ENCODE measurements at places on chromosomes 11 and 22. TPM values are rescaled to one million over a fixed set of nuclear protein-coding genes. Genes with fewer than 3 reads are reported as not detected.

DNA sequence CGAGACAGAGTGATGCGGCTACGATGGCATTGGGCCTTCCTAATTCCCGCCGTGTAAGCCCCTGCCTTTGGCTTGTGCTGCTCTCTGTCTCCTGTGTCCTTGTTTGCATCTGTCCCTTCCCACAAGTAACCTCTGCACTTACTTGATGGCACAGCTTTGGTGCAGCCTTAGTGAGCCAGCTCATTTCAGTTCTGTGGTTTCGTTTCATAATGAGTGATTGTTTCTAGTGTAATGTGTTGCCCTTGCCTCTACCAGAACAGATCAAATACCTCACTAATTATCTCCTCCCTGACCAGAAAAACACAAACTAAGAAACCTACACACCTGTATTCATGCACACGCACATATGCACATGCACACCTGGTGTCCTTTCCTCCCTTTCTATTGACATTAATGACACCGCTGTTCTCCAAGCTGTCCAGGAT is 58.8 kb downstream of the GRK3 start:
- H3K4me3 ChIP-seq: no peak overlapping the region
- H3K27ac ChIP-seq: no peak overlapping the region
- no peaks in the 10 kb centered on the region for H3K27me3 ChIP-seq
- no peak for DNase-seq

GRCh38 chr11:35105319-35106079 is 33.5 kb upstream of the CD44 start:
- no peak for DNase-seq
- no peaks in the 10 kb centered on the region for H3K36me3 ChIP-seq

DNA sequence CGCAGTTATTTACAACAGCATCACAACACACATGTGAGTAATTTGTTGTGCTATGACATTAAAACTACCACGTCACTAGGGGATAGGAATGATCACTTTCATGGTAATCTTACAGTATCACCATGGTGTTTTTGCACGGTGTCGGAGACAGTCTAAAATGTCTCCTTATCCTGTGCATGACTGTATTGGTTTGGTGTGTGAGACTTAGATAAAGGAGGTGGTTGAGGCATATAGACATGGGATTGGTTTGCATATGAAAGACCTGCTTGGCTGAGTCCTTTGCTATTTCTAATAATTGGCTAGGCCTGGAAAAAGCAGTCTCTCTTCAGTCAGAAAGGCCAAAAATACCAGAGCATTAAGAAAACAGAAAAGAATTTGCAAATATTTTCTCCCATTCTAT is 30.2 kb downstream of the MSANTD4 start:
- H3K27ac ChIP-seq: no peak overlapping the region
- no peaks in the 10 kb centered on the region for H3K36me3 ChIP-seq
- H3K4me1 ChIP-seq: no peaks in the 10 kb centered on the region
- H3K27me3 ChIP-seq: no peaks in the 10 kb centered on the region
- H3K4me3 ChIP-seq: no peak overlapping the region

PGA5 gene
- total RNA-seq: not detected

GRCh38 chr11:46588915-46589314 is 4.9 kb downstream of the AMBRA1 start:
- no peaks in the 10 kb centered on the region for H3K27me3 ChIP-seq
- H3K4me3 ChIP-seq: no peak overlapping the region
- H3K4me1 ChIP-seq: peaks cover 43% of the 10 kb centered on the region
- DNase-seq: no peak
- H3K36me3 ChIP-seq: no peaks in the 10 kb centered on the region
- no peak overlapping the region for H3K27ac ChIP-seq

DNA sequence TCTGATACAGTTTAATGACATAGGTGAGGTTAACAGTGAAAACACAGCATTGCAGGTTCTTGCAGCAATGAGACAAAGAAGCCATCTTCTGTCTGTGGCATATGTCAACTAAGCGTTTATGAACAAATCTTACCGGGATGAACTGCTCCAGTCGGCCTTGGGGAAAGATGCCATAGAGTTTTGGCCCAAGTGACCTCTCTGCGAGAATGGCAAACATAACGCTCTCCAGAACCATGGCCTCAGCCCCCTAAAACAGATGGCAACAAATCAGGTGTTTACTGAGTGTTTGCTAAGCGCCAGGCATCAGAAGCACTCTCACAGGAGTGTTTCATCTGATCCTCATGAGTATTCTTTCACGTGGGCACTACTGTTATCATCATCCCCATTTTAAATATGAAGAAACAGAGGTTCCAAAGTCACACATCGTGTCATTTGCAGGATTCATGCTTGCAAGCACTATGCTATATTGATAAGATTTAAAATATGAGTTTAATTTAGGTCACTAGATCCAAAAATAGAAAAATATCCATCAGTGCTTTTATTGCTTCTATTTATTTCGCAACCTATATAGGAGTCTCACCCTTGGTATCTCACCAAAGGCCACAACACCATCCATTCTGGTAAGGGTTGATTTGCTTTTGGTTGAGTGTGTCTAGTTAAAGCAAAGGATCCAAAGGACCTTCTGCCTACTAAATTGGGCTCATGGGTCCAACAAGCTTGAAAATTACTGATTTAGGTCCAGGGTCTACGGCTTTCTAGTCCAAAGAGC is 35.9 kb downstream of the TCIRG1 start:
- no peaks in the 10 kb centered on the region for H3K27me3 ChIP-seq
- H3K27ac ChIP-seq: no peak overlapping the region
- no peak overlapping the region for H3K4me3 ChIP-seq

DNA sequence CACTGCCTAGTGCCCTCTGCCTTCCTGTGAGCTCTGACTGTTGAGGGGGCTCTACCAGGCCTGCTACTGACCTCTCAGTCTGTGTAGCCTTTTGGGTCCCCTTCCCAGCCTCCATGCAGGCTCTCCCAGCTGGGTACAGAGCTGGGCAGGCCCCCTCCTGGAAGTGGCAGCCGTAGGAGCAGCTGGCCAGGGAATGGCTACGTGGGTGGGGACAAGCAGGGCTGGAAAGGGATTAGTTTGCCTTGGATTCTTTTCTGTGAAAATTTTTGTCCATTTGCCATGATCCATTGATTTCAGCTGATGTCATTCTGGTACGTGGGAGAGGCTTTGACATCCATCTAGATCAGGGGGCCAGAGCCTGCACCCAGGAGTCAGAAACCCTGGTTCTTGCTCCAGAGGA is 23.9 kb upstream of the NECTIN1 start:
- H3K4me3 ChIP-seq: no peak overlapping the region
- H3K36me3 ChIP-seq: no peaks in the 10 kb centered on the region
- peaks cover 28% of the 10 kb centered on the region for H3K27me3 ChIP-seq
- no peak for DNase-seq
- no peaks in the 10 kb centered on the region for H3K4me1 ChIP-seq

DNA sequence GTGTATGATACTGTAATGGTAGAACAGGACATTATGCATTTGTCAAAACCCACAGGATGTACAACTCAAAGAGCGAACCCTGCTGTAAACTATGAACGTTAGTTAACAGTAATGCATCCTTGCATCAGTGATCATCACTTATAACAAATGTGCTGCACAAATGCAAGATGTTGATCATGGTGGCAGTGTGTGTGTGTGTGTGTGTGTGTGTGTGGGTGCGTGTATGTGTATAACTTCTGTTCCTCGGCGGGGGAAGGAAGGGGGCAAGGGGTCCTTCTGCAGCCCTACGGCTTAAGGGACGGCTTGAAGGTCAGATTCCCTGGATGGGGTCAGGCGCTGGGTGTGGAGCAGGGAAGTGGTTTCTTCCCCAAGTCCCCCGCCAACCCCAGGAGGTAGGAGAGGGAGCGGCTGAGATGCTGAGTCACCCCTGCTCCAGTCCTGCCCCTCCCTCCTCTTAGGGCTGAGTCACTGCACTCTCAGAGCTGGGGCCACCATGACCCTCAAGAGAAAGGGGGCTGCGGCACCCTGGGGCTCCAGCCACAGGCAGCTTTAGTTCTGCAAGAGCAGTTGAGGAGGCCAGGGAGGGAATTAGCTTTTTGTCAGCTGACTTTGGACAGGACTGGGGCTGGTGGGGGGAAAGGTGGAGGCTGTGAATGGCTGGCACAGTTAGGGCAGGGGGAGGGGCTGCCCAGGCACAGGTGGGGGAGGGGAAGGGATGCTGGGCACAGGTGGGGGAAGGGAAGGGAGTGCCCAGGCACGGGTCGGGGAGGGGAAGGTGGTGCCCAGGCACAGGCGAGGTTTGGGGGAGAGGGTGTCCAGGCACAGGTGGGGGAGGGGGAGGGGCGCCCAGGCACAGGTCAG is 8.8 kb upstream of the CTSD start:
- H3K27me3 ChIP-seq: no peaks in the 10 kb centered on the region
- no peak overlapping the region for H3K4me3 ChIP-seq

DNA sequence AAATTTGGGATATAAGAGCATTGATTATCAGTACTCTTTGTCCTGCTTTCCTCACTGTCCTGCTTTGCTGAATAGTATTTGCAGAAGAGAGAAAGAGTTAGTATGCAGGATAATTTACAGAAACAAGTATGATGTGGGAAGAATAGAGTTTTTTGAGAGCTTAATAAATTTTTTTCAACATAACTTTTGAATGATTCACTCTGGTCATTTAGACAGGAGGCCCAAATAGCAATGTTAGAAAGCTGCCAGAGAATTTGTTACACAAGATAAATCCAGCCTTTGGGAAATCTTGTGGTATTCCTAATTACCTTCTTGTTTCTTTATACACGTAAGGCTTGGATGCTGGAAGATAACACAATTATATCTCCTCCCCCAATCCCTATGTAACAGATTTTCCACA is 484.6 kb downstream of the CNTN5 start:
- no peaks in the 10 kb centered on the region for H3K36me3 ChIP-seq
- no peaks in the 10 kb centered on the region for H3K4me1 ChIP-seq
- H3K27me3 ChIP-seq: no peaks in the 10 kb centered on the region

DNA sequence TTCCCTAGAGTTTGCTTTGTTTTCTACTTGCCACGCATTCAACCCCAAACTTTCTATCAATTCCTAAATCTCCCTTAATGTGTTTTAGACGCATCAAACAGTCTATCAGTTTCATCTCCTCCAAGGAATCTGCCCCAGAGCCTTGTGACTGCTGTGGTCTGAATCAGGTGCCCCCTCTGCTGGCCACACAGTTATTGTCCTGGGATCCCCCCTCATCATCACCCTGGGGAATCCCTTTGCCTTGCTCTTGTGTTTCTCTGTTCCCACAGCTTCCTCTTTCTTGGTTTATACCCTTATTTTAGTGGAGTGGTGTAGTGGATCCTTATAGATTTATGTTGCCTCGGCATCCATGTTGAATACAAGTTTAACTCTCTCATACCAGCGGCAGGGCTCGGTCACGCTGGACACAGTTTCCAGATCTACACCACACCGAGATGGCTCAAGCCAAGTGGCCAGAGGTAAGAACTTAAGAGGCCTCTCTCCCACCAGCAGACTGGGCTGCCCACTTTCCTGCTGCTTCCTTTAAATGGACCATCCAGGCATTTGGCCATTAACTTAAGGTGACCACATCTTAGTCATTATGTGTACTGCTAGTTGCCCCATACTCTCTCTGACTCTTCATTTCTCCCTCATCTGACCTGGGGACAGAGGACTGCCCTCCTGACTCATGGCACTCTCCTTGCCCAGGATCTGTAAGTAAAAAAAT is 8.2 kb downstream of the UPB1 start:
- H3K4me1 ChIP-seq: no peaks in the 10 kb centered on the region
- DNase-seq: no peak
- H3K27me3 ChIP-seq: no peaks in the 10 kb centered on the region
- H3K36me3 ChIP-seq: no peaks in the 10 kb centered on the region

DNA sequence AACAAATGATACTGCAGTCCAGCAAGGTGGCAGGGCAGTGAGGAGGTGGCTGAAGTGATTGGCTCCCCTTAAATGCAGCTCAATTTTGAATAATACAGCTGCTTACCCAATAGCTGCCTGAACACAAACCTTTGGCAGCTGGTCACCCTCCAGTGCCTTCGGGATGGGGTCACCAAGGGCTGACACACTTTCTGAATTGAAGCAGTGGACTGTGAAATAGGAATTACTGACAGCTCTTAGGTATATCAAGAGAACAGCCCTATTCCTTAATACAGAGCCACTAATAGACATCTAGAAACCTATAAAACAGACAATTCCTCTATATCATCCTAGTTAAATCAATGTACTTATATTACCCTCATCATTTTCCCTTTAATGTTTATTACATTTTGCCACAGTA is 474.2 kb upstream of the KIRREL3 start:
- H3K27me3 ChIP-seq: no peaks in the 10 kb centered on the region
- H3K4me3 ChIP-seq: no peak overlapping the region
- H3K4me1 ChIP-seq: no peaks in the 10 kb centered on the region

DNA sequence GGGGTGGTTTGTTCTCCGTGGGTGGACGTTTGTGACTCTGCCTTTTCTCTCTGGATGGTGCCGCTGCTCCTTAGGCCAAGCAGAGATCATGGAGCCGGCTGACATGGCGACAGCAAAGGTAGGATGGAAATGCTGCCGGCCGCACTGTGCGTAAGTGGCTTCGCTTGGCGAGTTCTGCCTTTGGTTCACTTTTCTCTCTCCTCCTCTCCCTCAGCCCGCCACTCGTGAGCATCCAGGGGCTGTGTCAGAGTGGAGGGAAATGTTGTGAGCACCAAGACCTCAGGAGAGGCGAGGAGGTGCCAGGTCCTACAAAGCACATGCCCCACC is 80.5 kb downstream of the GRAMD1B start:
- no peak overlapping the region for H3K27ac ChIP-seq
- H3K36me3 ChIP-seq: no peaks in the 10 kb centered on the region
- H3K4me1 ChIP-seq: no peaks in the 10 kb centered on the region
- DNase-seq: no peak
- no peaks in the 10 kb centered on the region for H3K27me3 ChIP-seq

RASSF10 gene
- total RNA-seq: not detected

DNA sequence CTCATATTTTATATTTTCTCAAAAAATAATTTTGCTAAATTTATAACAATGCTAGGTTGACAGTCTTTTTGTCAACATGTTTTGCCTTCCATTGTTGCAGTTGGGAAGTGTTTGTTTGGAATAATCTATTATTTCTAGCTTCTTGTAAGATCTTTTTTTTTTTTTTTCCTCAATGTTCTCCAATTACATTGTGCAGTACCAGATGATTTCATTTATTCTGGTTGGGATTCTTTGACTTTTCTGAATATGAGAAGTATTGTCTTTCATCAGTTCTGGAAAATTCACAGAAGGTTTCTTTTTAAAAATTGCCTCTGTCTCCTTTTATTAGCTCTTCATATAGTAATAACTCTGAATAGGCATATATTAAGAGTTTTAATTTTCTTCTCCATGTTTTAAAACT is 245.4 kb downstream of the DYNC2H1 start:
- no peak overlapping the region for H3K4me3 ChIP-seq
- H3K27me3 ChIP-seq: no peaks in the 10 kb centered on the region
- H3K27ac ChIP-seq: no peak overlapping the region

GRCh38 chr11:120295099-120295498 is 30.0 kb upstream of the TLCD5 start:
- no peaks in the 10 kb centered on the region for H3K27me3 ChIP-seq
- no peaks in the 10 kb centered on the region for H3K4me1 ChIP-seq
- no peaks in the 10 kb centered on the region for H3K36me3 ChIP-seq
- no peak for DNase-seq
- H3K4me3 ChIP-seq: no peak overlapping the region

CATSPER1 gene
- not detected for total RNA-seq

GRCh38 chr22:27576815-27577573 is 224.6 kb downstream of the MN1 start:
- no peaks in the 10 kb centered on the region for H3K36me3 ChIP-seq
- H3K27me3 ChIP-seq: no peaks in the 10 kb centered on the region
- H3K27ac ChIP-seq: peak overlapping the region; percentile 37
- DNase-seq: peak; percentile 86
- H3K4me1 ChIP-seq: peaks cover 7% of the 10 kb centered on the region

- no peak overlapping the region for H3K27ac ChIP-seq
- H3K4me3 ChIP-seq: no peak overlapping the region
- no peaks in the 10 kb centered on the region for H3K27me3 ChIP-seq
- peaks cover 50% of the 10 kb centered on the region for H3K36me3 ChIP-seq
Measured at GRCh38 chr11:1472180-1473005, 14.2 kb downstream of the MOB2 start.
